ENCODE measurements at places on chromosomes 11 and 22.
A peak's percentile ranks its signal among the peaks of the same experiment; 100 is the strongest.

DNA sequence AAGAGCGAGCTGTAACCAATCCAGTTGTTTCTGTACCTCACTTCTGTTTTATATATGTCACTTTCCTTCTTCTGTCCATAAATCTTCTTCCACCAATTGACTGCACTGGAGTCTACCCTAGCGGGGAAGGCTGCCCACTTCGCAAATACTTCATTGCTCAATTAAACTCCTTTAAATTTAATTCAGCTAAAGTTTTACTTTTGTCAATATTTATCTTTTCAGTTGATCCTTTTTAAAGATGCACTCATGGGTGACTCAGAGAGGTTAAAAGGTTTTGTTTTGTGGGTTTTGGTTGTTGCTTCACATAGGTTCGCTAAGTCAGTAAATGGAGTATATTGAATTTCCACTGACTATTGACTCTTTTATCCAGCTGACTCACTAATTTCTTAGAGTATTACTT, 597.2 kb downstream of the DLG2 start:
- no peak for DNase-seq

DNA sequence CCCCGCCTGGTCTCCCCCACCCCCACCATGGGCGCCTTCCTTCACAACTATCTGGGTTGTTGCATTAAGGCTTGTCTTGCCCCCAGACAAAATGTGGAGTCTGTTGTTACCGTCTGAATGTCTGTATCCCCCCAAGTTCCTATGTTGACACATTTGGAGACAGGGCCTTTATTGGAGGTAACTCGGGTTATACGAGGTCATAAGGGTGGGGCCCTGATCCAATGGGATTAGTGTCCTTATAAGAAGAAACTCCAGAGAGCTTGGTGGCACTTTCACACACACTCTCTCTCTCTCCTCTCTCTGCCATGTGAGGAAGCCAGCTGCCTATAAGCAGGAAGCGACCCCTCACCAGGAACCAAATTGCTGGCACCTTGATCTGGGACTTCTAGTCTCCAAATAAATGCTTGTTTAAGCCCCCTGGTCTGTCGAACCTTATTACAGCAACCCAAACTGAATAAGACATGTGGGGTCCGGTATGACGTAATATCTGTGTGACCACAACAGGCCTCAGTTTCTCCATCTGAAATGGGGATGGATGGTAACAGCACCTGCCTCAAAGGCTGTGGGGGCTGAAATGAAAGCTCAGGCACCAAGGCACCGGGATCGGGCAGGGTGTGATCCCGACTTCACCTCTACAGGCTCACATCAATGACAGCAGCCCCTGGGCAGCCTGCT, 222.3 kb downstream of the CTTN start:
- no peak for DNase-seq

GRCh38 chr11:5380740-5381342, 2.8 kb upstream of the OR51M1 start:
- DNase-seq = peak; percentile 74

- peak; percentile 44 for DNase-seq
These were observed 224.6 kb downstream of the MN1 start for GRCh38 chr22:27576815-27577573.

- no peak for DNase-seq
These were observed 110.3 kb downstream of the KCNQ1OT1 start for GRCh38 chr11:2589538-2589934.
